ENCODE measurements at places on chromosomes 4 and X.

DNA sequence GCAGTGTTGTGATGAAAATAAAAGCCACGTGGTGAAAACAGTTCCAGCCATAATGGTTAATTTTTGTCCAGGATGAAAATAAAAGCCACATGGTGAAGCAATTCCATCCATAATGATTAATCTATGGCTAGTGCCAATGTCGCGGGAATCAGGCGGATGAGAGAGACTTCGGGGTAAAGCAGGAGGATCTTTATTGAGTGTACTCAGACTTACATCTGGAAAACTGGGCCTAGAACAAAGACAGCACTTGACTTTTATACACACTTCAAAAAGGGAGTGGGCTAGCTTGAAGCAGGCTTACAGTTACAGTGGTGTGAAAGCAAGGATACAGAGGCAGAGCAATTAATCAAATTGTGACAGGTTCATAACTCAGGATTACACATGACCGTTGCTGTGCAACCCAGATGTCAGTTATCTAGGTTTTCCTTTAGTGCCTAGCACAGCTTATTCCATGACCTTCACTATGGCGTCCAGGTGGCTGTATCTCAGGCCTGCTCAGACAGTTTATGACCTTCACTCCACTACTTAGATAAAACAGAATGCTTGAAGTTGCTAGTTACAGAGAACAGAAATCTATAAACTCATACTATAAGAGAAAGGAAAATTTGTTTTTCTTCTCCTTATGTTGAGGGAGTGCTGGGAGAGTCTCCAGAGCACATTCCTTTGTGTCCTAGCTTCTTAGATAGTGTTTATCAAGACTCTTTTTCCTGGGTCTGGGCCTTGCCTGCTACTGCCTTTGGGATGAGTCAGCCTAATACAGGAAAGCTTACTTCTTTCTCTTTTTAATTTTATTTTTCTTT lies 5.9 kb upstream of the PLA2G12A start:
- no peak for DNase-seq

DNA sequence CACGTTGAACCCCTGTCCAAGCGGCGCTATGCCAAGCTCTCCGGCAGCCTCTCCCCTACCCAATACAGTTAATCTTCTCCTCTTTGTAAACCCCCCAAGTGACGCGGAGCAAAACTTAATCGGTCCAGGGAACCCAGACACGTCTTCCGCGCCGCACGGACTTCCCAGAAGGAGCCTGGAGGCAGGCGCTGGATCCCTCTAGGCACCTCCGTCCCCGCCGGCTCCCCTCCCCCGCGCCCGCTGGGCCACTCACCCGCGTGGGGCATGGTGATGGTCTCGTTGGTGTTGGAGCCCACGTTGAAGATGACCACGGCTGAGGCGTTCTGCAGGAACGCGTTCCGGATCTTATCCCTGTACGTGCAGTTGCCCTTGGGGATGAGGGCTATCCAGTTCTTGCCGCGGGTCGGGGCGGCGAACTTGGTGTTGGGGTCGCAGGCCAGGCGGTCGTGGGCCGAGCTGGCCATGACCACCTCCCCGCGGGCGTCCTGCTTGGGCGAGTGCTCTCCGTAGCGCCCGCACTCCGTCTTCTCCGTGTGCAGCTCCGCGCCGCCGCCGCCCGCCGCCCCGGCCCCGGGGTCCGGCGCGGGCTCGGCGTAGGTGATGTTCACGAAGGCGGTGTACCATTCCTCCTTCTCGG lies 1.1 kb downstream of the RNF150 start:
- no peak for DNase-seq

- DNase-seq: no peak
These were observed 312.9 kb downstream of the TRIML1 start for GRCh38 chr4:188452097-188452496.

DNA sequence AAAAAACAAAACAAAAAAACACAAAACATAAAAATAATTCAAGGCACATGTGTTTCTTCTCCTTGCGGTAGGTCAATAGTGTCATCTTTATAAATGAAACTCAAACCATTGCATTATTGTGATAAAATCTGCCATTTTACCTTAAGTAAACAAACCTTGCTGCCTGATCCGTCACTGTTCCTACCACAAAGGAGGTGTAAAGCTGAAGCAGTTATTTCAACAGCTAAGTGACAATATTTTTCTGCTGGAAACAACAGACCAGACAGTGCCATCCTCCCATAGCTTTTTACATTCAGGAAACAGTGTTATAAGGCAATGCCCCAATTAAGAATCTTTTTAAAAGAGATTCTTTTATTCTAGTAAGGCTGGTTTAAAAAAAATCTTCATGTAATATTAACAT lies 242.7 kb downstream of the PPP1R2C start:
- DNase-seq: no peak

GRCh38 chrX:57951666-57952319 lies 41.5 kb upstream of the ZXDA start:
- no peak for DNase-seq

GRCh38 chr4:82352825-82353366 lies 20.9 kb downstream of the HNRNPD start:
- no peak for DNase-seq

- no peak for DNase-seq
These were observed 60.9 kb downstream of the C4orf46 start for GRCh38 chr4:158610790-158611189.

Data from spinal cord (tissue), 10 donors.